A172 (cell line): ENCODE measurements at places on chromosomes 3 and 15. TPM values are rescaled to one million over a fixed set of nuclear protein-coding genes. Genes with fewer than 3 reads are reported as not detected.
A peak's percentile ranks its signal among the peaks of the same experiment; 100 is the strongest.

DNA sequence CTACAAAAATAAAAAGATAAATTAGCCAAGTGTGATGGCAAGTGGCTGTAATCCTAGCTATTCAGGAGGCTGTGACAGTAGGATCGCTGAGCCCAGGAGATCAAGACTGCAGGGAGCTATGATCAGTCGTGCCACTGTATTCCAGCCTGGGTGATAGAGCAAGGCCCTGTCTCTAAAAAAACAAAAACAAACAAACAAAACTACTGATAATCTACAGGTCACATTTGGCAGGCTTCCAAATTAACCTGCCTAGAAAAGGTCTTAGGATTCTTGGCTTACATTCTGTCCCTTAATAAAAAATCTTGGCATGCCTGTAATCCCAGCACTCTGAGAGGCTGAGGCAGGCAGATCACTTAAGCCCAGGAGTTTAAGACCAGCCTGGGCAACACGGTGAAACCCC is 33.4 kb upstream of the SETD2 start:
- DNase-seq: no peak

DNA sequence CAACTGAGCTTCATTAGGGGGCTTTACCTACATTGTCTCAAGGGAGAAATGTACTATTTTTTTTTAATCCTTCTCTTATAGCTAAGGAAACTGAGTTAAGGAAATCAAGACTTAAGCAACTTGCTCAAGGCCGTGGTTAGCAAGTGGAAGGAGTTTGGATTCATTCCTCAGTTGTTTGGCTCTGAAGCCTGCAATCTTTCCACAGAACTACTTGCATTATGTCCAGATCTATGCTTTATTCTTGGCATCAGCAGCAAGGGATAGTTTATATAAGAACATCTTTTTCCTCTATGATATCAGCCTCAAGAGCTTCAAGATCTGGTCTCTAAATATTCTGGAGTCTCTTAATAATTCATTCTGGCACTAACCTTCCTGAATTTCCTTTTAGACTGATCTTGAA is 182.4 kb downstream of the SV2B start:
- no peak for DNase-seq

DNA sequence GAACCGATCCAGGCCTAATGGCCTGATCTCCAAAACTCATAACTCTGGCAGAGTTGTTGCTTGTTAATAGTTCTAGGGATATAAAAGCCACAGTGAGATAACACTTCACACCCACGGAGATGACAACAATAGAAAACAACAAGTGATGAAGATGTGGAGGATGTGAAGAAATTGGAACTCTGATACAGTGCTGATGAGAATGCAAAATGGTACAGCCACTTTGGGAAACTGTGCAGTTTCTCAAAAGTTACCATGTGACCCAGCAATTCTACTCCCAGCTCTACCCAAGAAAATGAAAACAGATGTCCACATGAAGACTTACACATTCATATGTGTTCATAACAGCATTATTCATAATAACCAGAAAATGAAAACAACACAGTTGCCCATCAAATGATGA is 3.8 kb downstream of the CMTM7 start:
- no peak for DNase-seq

- peak; percentile 89 for DNase-seq
Observed at GRCh38 chr15:75661100-75661755, 13.5 kb downstream of the SNX33 start.

- DNase-seq: no peak
Observed at GRCh38 chr3:13542142-13542541, 6.8 kb upstream of the FBLN2 start.

DNA sequence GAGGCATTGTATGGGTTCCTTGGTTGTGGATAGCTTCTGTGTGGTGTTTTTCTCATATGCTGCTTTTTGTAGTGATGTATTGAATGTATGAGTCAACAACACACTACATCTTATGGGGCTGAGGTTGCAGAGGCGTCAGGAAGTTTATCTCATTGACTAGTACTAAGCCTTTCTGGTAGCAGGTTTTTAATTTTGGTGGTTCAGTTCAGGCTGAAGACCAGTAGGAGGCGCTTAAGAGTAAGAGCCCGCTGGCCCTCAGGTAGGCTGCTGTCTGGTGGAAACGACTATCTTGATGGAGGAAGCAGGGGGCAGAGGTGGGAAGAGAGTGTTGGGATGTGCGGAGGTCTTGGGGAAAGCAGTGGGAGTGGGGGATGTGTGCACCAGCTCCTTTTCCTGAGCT is 62.4 kb downstream of the RTP4 start:
- no peak for DNase-seq

- DNase-seq: no peak
Observed at GRCh38 chr15:79881668-79882067, 15.1 kb downstream of the MTHFS start.

DNA sequence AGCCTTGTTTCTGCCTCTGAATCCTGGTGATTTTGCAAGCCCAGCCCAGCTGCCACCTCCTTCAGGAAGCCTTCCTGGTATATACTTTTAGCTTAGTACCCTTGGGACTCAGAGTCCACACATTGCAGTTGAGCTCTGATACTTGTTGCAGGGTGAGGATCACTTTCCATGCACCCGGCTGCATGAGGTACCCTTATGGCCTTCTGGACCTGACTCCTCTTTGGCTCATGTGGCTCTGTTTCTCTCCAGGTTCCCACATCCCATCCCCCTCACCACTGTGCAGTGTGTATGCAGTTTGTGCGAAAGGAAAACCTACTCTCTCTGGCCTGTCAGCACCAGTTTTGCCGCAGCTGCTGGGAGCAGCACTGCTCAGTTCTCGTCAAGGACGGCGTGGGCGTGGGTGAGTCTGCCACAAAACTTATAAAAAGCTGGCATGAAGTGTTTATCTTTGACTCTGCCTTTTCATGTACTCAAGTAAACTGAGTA is 23.1 kb upstream of the P4HTM start:
- DNase-seq: no peak

DNA sequence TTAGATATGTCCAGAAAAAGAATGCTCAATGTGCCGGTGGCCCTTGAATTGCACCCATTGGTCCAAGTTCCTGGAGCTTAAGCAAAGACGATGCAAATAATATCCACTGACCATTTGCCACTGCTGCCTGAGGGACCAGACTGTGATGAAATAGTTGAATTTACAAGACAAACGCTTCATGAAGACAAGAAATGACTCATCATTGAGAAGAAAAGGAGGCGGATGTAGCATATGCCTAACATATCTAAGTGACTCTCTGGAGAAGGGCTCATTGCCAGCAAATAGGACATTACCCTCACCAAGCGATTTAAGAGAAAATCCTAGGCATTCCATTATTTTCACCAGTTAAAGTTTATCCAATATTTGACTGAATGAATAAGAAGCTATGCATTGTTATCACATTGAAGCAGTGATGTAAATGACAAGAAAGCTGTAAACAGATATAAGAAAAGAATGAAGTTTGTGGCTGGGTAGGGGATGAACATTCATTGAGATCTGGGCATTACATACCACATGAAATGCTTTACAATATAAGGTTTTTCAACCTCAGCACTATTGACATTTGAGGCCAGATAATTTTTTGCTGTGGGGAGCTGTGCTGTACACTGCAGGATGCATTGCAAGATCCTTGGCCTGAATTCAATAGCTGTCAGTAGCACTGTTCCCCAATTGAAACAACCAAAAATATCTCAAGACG is 48.9 kb upstream of the CPNE4 start:
- peak; percentile 2 for DNase-seq

- no peak for DNase-seq
Observed at GRCh38 chr3:8953313-8953712, 10.0 kb downstream of the RAD18 start.

DNA sequence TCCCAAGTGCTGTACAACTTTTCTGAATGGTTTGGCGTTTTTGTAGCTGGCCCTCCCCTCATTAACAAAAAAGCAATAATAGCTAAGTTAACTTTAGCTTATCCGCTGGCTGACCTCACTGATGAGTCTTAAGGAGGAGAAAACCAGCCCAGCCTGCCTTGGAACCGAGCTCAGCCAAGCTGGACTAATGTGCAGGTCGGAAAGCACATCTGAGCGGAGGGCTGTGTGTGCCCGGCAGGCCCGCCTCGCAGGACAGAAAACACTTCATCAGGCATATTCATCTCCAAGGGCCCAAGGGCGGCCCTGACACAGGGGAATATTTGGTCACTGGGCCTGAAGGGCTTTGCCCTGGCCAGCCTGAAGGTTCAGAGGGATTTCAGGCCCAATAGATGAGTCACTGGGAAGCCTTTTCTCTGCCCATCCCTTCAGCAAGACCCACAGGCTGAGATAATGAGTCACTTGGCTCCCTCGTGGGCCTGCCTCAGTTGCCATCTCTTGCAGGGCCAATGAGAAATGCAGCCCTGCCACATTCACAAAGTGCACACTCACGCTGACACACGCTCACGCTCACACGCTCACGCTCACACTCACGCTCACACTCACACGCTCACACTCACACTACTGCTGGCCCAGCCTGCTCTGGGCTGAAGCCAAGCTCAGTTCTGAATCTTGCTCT is 75.1 kb downstream of the SLC12A8 start:
- DNase-seq: peak; percentile 88

DNA sequence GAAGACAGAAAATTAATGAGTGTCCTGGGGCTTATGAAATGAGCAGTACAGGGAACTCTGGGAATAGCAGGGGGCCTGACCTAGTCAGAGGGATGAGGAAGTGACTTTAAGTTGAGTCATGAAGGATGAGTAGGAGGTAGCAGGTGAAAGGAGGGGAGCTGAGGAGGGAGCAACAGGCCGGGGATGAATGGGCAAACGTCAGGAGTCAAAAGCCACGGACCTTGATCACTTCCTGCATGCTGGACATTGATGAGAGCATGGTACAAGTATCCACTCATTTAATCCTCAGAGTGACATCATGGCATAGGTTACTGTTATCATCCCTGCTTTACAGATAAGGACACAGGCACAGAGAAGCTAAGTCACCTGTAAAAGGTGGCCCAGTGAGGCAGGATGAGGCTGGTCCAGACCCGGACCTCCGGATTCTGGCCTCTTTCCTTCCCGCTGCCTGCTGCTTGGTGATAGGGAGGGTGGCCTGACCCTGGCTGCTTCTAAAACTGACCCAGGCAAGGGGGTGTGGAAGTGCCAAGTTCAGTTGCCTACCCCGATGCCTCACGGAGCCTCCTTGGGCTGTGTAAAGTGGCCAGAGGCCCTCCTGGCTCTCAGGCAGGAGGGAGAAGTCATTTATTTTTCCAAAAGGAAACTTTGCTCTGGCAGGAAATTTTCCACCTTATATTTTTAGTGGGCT is 7.6 kb downstream of the CORO2B start:
- peak; percentile 94 for DNase-seq

- no peak for DNase-seq
Observed at GRCh38 chr15:34023907-34024306, 15.1 kb downstream of the AVEN start.

GRCh38 chr15:65626856-65627255 is 5.1 kb downstream of the SLC24A1 start:
- no peak for DNase-seq

- peak; percentile 45 for DNase-seq
Observed at GRCh38 chr3:158532099-158532734, 38.8 kb upstream of the MLF1 start.

- peak; percentile 34 for DNase-seq
Observed at GRCh38 chr3:54120657-54121413, 1.5 kb upstream of the CACNA2D3 start.

GRCh38 chr3:177994976-177995375 is 541.3 kb upstream of the KCNMB2 start:
- DNase-seq: no peak

GRCh38 chr3:95521396-95521795 is 1293.0 kb upstream of the EPHA6 start:
- no peak for DNase-seq

- DNase-seq: no peak
Observed at GRCh38 chr3:94543161-94543560, 480.3 kb downstream of the NSUN3 start.

- DNase-seq: no peak
Observed at GRCh38 chr3:124582196-124582595, 148.1 kb upstream of the UMPS start.

DNA sequence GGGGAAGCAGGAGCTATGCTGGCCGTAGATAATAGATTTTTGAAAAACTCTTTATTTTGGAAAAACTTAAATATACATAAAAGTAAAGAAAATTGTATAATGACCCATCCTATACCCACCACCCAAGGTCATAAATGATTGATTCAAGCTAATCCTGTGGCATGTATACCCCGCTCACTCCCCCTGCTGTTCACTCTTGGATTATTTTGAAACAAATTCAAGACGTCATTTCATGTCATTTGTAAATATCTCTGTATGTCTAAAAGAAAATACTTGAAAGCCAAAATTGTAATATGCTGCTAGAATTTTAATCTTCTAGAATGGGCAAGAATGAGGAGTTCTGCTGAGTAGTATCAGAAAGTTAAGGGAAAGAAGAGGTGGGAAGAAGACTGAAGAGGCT is 241.7 kb downstream of the FEZF2 start:
- DNase-seq: no peak

DNA sequence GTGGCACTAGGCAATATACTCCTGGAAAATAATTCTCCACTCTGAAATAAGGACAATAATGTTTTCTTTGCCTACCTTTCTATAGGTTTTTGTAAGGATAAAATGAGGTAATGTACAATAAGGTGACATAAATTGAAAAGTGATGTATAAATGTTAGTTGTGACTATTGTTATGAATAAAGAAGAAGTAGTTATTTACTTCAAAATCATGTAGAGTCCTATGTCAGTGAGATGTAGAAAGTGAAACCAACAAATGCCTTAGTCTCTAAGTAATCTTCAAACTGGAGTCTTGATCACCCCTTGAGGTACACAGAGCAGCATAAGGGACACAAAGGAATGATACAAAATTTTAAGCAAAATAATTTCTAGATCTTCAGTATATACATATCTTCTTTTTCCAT is 60.3 kb upstream of the TP63 start:
- DNase-seq: no peak

CFAP100 gene
- not detected in 2 replicates for total RNA-seq

CA12 gene
- total RNA-seq: 0.45 and 1.3 TPM in 2 replicates

SRPRB gene
- 96.0 and 107 TPM in 2 replicates for total RNA-seq

SYNM gene
- 5.6 and 7.5 TPM in 2 replicates for total RNA-seq

GOLGA8S gene
- total RNA-seq: not detected in 2 replicates

ATP13A5 gene
- not detected in 2 replicates for total RNA-seq

GPR87 gene
- 0.77 TPM in 1 of 2 replicates, not detected in the other for total RNA-seq

ASB14 gene
- total RNA-seq: not detected in 2 replicates

LARP6 gene
- 45.4 and 63.4 TPM in 2 replicates for total RNA-seq
